Activated CD4-positive, alpha-beta T cell treated with anti-CD3 and anti-CD28 coated beads for 24 hours (primary cell): ENCODE measurements at places on chromosomes 2 and 18.

DNA sequence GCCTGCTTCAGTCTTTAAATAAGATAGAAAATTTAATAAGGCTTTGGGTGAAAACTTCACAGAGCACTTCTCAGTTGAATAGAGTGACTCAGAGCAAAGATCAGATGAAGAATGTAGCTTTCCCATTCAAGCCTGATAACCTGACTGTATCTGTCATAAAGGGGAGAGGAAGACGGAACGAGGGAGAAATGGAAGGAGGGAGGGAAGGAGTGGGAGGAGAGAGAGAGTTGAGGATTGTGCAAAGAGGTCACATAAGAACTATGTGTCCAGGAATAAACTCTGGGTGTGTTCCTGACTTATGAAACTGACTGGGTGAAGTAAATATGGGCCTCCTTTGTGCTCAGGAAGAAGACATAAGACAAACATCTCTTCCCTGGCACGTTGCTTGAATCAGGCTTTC, 385.5 kb downstream of the LPIN1 start:
- DNase-seq: no peak

- no peak for DNase-seq
These were observed 7.8 kb upstream of the NARS1 start for GRCh38 chr18:57629422-57629821.

- no peak for DNase-seq
These were observed 52.9 kb upstream of the APCDD1 start for GRCh38 chr18:10401521-10401920.

GRCh38 chr2:64223055-64223454, 78.8 kb upstream of the PELI1 start:
- no peak for DNase-seq

- no peak for DNase-seq
These were observed 1030.3 kb downstream of the TDRD15 start for GRCh38 chr2:22153931-22154613.

DNA sequence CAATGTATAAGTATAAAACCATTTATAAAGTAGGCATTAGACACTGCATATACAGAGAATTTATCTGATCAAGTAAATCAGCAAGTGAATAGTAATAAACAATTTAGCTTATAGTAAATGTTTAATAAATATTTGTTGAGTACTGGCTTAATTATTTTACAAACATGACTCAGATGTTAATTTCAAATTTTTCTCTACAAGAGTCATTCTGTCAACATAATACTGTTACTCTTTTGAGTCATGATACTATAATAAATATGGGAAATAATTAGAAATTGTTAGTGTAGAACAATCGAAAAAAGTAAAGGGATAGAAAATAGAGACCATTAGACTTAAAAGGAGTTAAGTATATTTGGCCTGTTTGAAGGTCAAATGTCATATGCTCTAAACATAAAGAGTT, 133.6 kb upstream of the MC4R start:
- DNase-seq: no peak

- no peak for DNase-seq
These were observed 183.0 kb downstream of the MYO5B start for GRCh38 chr18:50011813-50012435.

DNA sequence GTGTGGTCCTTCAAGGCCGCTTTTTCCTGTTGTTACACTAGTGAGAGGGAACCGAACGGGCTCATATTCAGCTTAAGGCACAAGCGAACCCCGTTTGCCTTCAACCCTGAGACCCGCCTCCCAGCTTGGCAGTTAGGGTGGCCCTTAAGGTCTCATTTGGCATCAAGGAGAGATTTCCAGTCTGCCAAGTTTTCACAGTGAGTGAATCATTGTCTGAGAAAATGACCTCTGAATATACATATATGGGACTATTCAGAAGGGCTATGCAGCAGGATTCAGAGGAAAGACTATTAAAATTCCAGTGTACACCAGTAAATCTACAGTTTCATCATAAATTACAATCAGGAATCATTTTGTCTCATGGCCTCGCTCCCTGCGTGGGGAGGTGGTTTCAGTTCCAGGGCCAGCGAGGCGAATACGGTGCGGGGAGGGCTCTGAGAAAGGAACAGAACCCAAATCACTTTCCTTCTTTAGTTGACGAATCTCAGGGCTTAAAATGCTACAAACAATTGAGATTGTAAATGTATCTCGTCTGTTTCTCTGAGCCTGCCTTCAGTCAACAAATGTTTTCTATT, 231.4 kb downstream of the FAM210A start:
- no peak for DNase-seq

GRCh38 chr2:49616800-49617199, 462.5 kb upstream of the FSHR start:
- no peak for DNase-seq

DNA sequence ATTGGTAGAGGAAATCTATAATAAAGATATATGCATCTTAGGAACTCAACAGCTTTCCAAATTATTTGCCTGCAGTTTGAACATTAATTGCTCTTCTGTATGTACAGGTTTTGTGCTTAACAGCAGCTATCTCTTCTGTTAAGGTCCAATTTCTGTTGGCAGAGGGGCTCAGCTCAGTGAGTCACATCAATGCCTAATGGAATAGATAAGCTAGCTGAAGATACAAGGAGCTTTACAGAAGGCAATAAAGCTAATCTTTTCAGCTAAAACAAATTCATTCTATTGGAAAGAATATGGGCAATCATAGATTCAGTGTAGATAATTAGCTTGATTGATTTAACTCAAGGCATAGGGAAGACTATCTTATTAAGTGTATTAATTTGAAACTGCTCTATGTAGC, 58.4 kb upstream of the UNC80 start:
- no peak for DNase-seq

GRCh38 chr2:46202453-46202852, 94.8 kb upstream of the EPAS1 start:
- no peak for DNase-seq

DNA sequence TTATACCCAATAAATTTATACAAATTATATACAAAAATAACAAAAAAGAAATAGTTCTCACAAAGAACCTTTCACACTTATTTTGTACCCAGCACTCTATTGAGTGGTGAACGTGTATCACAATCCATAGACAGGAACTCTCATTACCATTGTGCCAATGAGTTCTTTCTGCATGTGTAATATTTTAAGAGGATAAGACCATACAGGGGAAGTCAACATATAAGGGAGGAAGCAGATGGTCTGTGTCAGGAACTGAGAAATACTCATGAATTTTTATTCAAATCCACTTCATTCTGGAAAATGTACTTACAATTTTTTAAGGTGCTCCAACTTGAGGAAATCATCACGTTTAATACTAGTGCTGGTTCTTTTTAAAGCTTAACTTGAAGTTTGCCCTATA, 27.1 kb upstream of the ELOA2 start:
- no peak for DNase-seq

GRCh38 chr2:176285321-176285720, 16.1 kb downstream of the MTX2 start:
- no peak for DNase-seq
